ENCODE measurements at places on chromosomes 5 and 9.

- no peak for DNase-seq
Observed at GRCh38 chr5:146722361-146722779, 156.2 kb downstream of the PPP2R2B start.

DNA sequence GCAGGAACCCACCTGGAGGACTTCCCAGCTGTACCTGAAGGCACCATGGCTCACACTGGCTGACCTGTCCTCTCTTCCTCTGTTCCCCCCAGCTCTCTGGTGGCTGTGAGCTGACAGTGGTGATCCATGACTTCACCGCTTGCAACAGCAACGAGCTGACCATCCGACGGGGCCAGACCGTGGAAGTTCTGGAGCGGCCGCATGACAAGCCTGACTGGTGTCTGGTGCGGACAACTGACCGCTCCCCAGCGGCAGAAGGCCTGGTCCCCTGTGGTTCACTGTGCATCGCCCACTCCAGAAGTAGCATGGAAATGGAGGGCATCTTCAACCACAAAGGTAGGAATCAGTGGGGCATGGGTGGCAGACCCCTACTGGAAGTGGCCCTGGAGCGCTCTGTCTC, 161.9 kb upstream of the OTULINL start:
- no peak for DNase-seq

DNA sequence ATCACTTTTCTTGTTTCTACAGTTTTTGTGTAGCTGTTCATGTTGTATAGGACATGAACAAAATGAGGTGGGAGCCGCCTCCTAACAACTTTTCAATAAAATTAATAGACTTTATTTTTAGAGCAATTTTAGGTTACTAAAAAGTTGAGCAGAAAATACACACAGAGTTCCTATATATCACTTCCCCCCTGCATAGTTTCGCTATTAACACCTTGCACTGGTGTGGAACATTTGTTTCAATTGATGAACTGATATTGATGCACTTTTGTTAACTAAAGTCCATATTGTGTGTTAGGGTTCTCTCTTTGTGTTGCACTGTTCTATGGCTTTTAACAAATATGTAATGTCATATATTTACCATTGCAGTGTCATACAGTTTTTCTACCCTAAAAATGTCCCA, 47.8 kb upstream of the KCNN2 start:
- DNase-seq, result no peak

DNA sequence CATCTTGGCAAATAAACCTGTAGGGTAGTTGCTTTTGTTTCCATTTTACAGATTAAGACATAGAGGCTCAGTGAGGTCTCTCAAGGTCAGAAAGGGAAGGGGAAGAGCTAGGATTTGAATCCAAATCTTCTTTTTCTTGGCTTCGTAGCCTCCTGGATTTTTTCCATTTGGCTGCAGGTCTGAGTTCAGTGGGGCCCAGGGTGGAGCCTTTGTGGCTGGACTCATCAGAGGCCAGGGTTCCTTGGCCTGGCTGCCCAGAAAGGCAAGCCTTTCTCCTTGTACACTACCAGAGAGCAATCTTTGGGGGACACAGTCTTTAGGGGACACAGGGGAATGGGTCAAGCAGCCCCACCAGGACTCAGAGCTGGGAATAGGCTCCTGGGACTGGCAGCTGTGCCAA, 10.5 kb upstream of the TRAF1 start:
- no peak for DNase-seq

DNA sequence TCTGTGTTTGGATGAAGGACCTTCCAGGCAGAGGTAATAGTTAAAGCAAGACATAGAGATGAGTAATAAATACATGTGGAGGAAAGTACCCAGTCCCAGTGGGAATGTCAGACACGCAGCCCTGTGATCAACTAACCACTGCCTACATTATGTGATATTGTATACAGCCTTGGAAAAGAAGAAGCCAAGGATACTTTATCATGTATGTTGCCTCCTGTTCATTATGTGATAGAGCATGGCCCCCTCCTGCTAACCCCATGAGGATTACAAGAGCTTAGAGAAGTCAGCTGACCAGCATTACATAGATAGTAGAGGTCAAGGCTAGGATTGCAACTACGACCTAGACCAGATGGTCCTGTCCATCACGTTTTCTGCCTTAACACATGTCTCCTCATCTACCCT, 497.0 kb upstream of the TNC start:
- no peak for DNase-seq

- DNase-seq, result no peak
Observed at GRCh38 chr5:101877451-101877850, 418.6 kb downstream of the SLCO4C1 start.

All from T-helper 9 cell (primary cell).